Right lung (tissue), 10 donors: ENCODE measurements at places on chromosomes 7 and 10. TPM values are rescaled to one million over a fixed set of nuclear protein-coding genes. Genes with fewer than 3 reads are reported as not detected.

Gene OR2A1
- polyA plus RNA-seq: 1.5 TPM

DNA sequence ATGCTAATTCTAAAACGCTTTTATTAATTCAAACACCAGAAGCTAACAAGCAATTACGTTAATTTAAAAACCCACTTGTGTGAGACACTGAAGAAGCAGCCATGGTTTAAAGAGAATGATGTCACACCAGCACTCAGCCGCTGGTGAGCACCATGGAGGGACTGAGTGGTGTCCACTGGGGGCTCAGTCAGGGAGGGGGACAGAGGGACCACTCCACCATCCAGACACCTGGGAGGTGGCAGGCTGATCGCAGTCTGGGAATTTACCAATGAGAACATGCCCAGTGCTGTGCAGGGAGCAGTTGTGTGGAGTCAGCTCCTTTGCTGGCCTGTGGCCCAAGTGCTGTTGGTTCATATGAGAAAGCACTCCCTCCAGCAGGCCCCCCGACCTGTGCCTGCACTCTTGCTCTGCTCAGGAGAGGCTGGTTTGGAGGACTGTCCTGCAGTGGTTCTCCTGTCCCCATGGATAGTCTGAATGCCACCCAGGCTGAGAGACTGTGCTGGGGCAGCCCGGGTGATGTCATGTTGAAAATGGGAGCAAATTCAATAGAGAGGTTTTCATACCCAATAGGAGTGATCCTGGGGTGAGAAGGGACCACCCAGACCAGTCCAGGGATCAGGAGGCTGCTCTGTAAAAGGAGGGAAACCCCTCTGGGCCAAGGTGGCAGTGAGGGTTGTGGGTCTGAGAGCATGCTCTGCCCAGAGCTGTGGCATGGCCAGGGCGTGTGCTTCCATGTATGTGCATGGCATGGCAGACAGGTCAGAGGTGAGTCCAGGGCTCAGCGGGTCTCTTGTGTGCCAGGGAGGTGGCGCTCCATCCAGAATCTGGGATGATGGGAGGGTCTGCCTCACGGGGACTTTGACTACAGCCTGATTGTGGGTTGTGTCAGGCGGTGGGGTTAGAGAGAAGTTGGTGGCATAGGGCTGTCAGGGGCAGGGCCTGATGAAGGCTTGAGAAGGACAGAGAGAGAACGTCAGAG lies 12.7 kb downstream of the ADCY1 start:
- no peak for DNase-seq

Gene SPAM1
- not detected for polyA plus RNA-seq

GRCh38 chr10:47087667-47088066 lies 176.4 kb downstream of the PTPN20 start:
- DNase-seq: no peak

DNA sequence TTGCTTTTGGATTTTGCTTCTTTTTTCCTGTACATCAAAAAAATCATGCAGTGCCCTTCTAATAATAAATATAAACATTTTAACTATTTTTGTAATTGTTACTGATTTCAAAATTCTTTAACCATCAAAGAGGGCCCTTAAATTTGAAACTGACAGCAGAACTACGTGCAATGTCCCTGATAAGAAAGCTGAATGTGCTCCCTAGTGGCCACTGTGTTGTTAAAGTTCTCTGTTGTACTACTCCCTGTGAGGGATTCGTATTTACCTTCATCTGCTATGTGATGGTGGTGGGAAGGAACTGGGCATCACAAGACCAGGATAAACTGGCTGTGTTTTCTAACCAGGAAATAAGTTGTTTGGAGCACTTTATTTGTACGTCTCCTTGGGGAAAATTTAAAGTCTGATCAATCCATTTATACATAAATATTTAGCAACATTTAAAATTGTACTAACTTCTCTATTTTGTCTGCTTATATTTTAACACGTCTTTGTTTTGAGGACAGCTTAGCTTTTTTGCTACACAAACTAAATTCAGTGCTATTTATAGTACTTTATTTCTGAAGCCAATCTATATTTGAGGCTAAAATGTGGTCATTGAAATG lies 322.4 kb downstream of the HGF start:
- DNase-seq: peak; percentile 35

- no peak for DNase-seq
These were observed 122.6 kb upstream of the ASAH2 start for GRCh38 chr10:50373821-50374501.

Gene ANKRD61
- polyA plus RNA-seq: 2.5 TPM

- DNase-seq: no peak
These were observed 20.4 kb upstream of the ZNF488 start for GRCh38 chr10:47404446-47404845.

DNA sequence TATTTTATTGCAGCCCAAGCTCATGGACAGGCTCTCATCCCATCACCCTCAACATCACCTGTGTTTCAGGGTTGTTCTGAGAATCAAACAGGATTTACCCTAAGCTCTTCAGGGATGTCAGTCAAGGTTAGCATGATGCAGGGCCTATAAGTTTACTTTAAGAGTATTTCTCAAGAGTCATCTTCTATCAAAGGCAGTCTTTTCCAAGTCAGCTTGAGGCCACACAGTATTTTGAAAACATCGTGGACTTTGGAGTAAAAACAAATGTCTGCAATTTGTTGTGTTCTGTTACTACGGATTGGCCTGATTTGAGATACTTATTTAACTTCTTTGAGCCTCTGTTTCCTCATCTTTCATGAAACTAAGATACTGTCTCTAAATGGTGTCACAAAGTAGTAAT lies 42.0 kb upstream of the NRP1 start:
- no peak for DNase-seq

Gene ZPBP
- polyA plus RNA-seq: 0.19 TPM

GRCh38 chr10:13001041-13001886 lies at the start of gene CCDC3:
TSS of gene CCDC3 (minus strand) at chr10:13001713. CDS start at chr10:13001570, 143 bp downstream.
- DNase-seq: no peak

- no peak for DNase-seq
These were observed 271.4 kb downstream of the GALNT17 start for GRCh38 chr7:71403202-71403946.

DNA sequence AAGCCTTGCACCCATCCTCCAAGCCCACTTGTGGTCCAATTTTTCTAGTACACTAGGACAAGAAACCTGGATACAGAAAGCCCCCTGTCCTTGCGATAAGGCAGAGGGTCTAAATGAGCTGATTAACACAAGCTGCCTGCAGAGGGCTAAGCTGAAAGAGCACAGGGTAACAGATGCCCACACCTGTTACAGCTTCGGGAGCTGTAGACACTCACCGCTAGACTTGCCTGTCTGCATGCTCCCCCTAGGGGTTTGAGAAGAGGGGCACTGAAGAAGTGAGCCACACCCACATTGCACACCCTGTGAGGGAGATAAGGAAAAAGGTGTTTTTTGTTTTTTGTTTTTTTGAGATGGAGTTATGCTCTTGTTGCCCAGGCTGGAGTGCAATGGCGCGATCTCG lies 386.5 kb upstream of the AUTS2 start:
- no peak for DNase-seq

Gene ADARB2
- polyA plus RNA-seq: 0.74 TPM

- DNase-seq: no peak
These were observed 20.1 kb downstream of the TMEM176A start for GRCh38 chr7:150820578-150821198.

GRCh38 chr7:138097064-138097741 lies 20.9 kb downstream of the AKR1D1 start:
- DNase-seq: peak; percentile 4

Gene CPEB3
- 3.3 TPM for polyA plus RNA-seq

- no peak for DNase-seq
These were observed 177.9 kb upstream of the BET1 start for GRCh38 chr7:94182066-94182465.

- DNase-seq: no peak
These were observed 102.0 kb downstream of the ADAM12 start for GRCh38 chr10:126286256-126286780.
